GDM1 (cell line): ENCODE measurements at places on chromosomes 3 and 15.

GRCh38 chr3:174466471-174467054 lies 392.6 kb upstream of the NAALADL2 start:
- DNase-seq: no peak

DNA sequence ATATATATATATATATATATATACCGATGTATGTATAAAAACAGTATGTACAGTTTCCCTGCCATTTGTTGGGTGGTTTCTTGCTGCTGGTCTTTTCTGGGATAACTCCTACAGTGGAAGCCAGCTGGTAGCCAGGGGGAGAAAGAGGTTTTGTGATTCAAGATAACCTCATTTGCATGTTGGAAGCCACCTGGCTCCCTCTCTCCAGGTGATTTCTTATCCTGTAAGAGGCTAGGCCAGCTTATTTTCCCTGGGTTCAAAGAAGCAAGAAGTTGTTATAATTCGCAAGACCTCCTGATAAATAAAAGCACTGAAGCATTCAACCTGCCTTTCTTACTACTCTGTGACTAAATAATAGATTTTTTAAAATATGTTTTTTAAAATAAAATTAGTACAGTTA lies 443.3 kb downstream of the VGLL3 start:
- no peak for DNase-seq

- no peak for DNase-seq
These were observed 40.8 kb upstream of the PRR23E start for GRCh38 chr3:127151992-127152650.

DNA sequence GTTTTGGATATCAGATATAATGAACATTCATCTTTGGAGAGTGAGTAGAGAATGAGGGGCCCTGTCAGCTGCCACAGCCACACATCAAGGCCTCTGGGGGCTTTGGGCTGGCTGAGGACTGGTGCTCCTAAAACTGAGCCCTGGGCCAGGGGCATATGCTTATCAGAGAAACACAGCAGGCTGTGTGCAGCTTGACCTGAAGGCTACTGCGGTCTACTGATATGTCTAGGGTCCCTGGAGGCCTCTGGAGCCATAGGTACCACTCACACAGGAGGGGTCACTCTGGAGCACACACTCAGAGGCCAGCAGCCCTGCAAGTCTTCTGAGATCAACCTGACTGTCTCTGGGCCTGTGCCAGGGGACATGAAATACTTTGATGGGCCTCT lies 7.6 kb downstream of the TF start:
- DNase-seq: no peak

DNA sequence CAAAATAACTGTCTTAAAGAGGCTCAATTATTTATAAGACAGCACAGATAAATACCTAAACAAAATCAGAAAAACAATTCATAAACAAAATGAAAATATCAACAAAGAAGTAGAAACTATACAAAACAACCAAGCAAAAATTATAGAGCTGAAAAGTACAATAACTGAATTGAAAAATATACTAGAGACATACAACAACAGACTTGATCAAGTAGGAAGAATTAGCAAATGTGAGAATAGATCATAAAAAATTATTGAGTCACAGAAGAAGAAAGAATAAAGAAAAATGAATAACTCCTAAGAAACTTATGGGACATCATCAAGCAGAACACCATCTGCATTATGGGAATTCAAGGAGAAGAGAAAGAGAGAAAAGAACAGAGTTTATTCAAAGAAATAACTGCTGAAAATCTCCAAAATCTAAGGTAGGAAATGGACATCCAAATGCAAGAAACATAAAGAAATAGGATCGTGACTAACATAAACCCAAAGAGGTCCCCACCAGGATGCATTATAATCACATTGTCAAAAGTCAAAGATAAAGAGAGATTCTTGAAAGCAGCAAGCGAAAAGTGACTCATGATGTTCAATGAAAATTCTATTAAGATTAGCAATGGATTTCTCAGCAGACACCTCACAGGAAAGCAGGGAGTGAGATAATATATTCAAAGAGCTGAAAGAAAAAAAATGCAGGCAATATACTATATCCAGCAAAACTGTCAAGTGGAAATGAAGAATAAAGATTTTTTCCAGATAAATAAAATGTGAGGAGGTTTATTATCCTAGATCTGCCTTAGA lies 85.9 kb downstream of the DCLK3 start:
- DNase-seq: no peak

GRCh38 chr15:89168316-89168833 lies 53.0 kb downstream of the RLBP1 start:
- DNase-seq: no peak

- no peak for DNase-seq
These were observed 36.4 kb upstream of the BOC start for GRCh38 chr3:113174801-113175485.

DNA sequence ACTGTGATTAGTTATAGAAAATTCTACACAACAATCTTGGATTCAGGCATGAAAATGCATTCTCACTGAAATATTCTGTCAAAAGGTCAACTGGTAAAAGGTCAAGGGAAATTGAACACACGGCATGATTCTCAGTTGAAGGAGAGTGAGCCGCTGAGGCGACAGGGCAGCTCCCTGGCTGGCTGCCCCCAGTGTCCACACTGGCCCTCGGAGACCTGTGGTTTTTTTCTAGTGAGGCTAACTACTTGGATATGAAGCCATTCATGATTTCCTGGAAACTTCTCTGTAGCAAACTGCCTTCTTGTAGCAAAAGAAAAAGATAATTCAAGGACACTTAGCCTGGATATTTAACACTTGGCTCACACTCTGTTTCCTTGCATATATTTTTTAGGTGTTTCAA lies 37.2 kb downstream of the AADACL2 start:
- DNase-seq: no peak

GRCh38 chr3:48018841-48019240 lies 2.6 kb upstream of the MAP4 start:
- DNase-seq: no peak
